ENCODE measurements at places on chromosomes 11 and 22.

- peak; percentile 91 for DNase-seq
These were observed 840 bp downstream of the GRAMD1B start for GRCh38 chr11:123430721-123431497.

DNA sequence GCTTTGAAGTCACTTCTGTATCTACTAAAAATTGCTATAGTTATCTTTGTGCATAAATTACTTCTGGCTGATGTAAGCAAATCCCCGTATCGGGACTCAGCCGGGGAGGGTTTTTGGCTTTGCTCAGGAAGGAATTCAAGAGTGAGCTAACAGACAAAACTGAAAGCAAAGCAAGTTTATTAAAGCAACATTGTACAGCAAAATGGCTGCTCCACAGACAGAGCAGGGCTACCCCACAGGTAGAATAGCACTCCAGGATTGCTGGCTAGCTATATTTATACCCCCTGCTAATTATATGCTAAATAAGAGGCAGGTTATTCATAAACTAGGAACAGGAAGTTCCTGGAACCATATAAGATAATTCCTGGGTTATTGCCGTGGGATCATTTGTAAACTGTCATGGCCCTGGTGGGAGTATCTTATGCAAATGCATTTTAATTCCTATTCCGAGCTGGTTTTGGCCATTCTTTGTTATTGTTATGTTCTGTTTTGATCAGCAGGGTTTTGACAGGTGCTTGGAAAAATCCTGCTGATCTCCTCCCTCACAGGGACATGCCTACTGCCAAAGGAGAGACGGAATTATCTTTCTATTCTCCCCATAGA, 15.2 kb downstream of the MIF start:
- DNase-seq, result peak; percentile 12

GRCh38 chr11:44766112-44766971, 39.6 kb downstream of the TSPAN18 start:
- DNase-seq, result no peak

- peak; percentile 68 for DNase-seq
These were observed 15.8 kb downstream of the EPS8L2 start for GRCh38 chr11:721741-722345.

DNA sequence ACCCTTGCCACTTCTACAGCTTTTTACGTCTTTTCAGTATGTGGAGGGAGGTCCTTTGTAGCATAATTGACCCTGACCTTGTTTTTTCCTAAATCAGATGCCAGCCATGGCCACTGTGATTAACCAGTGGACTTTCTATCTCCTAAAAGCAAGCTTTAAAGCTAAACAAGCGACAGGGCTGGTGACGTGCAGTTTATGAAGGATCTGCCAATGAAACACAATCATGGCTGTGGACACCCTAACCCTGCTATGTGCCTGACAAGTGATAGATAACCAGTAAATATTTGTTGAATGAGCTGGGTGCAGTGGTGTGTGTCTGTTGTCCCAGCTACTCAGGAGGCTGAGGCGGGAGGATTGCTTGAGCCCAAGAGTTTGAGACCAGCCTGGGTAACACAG, 64.2 kb downstream of the LIF start:
- no peak for DNase-seq

- no peak for DNase-seq
These were observed 13.1 kb downstream of the ADM start for GRCh38 chr11:10317776-10318526.

- peak; percentile 22 for DNase-seq
These were observed 16.3 kb upstream of the TMEM191C start for GRCh38 chr22:21450858-21451353.

DNA sequence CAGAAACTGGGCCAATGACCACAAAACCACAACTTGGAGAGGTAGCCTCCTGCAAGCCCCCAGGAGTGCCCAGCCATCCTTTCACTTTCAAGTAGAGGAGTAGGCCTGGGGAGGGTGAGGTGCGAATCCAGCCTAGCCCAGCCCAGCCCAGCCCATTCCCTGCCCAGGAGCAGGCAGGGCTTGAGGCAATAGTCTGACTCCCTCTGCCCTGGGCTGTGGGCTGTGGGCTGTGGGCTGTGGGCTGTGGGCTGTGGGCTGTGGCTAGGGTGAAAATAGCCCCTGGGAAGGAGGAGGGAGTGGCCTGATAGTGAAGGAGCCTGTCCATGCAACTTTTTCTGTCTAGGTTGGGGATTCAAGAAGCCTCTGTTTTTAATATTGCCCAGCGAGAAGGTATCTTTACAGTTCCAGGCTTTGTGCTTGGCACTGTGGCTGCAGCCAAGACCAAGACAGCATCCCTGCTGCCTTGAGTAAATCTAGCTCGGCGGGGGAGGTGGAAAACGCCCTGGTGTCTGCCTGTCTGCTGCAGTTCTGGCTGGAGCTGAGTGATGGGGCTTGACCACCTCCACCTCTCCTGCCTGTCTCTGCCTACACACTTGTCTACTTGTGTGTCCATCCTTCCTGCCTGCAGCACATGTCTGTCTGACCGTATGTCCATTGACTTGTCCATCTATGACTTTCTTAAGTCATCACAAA, 40.7 kb downstream of the LMO1 start:
- peak; percentile 52 for DNase-seq

DNA sequence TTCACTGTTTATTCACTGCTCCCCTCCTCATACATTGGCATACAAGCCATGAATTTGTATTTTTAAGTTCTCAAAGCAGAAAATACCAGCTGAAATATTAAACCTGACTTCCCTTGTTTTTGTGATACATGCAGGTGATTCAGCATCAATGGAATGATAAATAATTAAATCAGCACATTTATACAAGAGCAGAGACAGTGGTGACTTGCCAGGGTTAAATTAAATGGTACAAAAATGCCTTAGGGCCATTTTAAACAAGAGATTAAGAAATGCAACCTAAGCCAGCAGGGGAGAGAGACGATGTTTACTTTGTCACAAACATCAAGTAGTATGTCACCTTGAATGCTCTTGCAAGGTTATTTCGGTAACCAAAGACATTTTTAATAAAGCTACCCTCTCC, 95.9 kb upstream of the DDI1 start:
- no peak for DNase-seq

GRCh38 chr11:64094463-64095260, 58.9 kb downstream of the FLRT1 start:
- no peak for DNase-seq

DNA sequence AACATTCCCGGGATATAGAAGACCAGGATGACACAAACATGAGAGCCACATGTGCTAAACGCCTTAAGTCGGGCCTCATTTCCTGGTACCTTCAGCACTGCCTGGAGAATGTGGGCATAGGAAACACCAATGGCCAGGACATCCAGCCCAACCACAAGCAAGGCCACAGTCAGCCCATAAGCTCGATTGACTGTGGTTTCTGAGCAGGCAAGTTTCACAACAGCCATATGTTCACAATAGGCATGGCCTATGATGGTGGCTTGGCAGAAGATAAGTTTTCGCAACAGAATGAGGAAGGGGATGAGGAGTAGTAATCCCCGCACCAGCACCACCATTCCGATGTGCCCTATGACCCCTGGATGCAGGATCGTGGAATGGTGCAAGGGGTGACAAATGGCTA, 26.9 kb upstream of the OR56A1 start:
- no peak for DNase-seq

- DNase-seq, result no peak
These were observed 51.5 kb downstream of the IRAG1 start for GRCh38 chr11:10641912-10642697.

DNA sequence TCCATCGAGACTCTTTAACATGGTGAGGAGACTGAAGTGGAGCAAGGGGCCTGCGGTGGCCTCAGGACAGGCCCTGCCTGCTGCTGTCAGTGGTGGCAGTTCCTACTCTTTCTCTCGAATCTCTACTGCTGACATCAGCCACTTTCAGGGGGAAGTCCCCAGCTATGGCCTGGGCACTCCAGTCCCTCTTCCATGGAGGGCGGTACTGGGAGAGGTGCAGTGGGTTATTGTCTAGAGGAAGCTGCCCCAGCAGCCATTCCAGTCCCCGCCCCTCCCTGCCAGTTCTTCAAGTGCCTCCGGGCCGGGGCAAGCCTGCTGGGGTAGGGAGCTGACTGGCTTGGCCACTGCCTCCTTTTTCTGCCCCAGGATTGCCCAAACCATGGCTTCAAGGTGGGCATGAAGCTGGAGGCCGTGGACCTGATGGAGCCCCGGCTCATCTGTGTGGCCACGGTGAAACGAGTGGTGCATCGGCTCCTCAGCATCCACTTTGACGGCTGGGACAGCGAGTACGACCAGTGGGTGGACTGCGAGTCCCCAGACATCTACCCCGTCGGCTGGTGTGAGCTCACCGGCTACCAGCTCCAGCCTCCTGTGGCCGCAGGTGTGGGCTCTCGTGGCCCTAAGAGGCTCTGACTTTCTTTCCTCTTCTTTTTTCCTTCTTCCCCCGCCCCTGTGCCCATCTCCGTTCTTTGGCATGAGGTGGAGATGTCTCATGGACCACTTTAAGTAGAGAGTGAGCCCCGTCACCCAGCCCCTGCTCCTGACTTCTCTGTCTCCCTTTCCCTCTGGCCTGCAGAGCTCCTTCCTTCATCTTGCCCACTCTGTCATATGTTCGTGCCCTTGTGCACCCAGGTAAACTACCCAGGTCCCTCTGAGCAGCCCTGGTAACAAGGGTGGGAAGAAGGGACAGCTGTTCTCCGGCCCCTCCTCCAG, 13.7 kb downstream of the CHADL start:
- no peak for DNase-seq

DNA sequence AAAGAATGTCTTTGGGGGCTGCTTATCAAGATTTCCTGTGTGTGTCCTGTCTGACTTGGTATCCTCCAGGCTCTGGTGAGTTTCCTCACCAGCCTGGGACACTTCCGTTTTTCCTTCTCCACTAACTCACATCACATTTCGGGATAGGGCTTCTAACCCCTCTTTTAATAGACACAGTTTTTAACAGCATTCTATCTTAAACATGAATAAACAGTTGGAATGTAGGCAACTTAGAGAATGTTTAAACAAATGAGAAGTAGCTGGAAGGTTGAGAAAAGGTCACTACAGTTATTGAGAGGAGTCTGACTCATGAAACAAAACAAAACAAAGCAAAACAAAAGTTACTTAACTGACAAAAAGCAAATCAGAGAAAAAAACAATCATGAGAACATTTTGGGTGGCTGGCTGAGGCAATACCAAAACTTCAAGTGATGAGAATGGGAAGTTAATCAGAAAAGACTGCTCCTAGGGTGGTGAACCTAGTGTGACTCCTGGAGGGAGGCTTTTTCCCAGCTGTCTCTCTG, 64.7 kb upstream of the CTSC start:
- no peak for DNase-seq

- DNase-seq, result no peak
These were observed 3.9 kb upstream of the SLC16A8 start for GRCh38 chr22:38087855-38088254.

GRCh38 chr11:38900211-38900610, 2302.2 kb upstream of the RAG2 start:
- no peak for DNase-seq

- DNase-seq, result no peak
These were observed 8.3 kb downstream of the WT1 start for GRCh38 chr11:32426819-32427615.

- peak; percentile 19 for DNase-seq
These were observed 626 bp downstream of the KRTAP5-7 start for GRCh38 chr11:71527576-71528210.

GRCh38 chr11:57248780-57249383, 11.8 kb upstream of the APLNR start:
- peak; percentile 49 for DNase-seq

GRCh38 chr11:123057661-123058305, 4.2 kb downstream of the HSPA8 start:
- DNase-seq, result no peak

DNA sequence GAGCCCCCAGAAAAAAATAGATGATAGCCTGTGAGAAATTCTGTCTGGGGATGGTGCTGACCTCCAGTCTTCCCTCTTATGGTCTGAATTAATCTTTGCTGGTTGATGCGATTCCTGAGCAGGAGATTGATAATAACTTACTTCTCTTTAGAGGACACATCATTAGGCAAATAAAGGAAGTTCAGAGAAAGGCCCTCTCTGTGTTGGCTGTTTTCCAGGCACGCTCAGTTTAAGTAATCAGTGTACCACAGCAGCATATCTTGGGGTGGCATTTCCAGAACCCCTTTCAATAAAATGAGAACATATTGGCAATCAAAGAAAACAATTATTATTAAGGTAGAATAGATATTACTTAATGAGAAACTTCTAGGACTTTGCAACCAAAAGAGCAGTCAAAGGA, 1129.3 kb upstream of the RAG2 start:
- no peak for DNase-seq

DNA sequence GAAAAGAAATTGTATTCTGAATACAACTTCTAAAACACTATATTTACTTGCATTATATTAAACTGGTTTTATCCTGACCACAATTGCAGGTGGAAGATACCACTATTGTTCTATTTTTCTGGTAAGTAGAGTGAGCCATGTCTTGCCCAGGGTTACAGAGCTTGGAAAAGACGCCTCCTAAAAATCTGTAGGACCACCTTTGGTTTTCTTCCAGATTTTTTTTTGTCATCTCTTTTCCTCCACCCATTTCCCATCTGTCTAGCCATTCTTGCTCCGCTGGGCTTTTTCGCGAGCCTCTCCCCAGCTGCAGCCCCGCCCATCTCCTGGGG, 294 bp upstream of the MTMR3 start:
- DNase-seq, result no peak

- DNase-seq, result peak; percentile 65
These were observed 531 bp downstream of the PIM3 start for GRCh38 chr22:49961005-49961600.

- no peak for DNase-seq
These were observed 53.3 kb upstream of the PTPN5 start for GRCh38 chr11:18844753-18845367.

GRCh38 chr11:125701858-125702621, 21.4 kb upstream of the ACRV1 start:
- DNase-seq, result no peak

GRCh38 chr11:130223291-130223971, 63.8 kb downstream of the ST14 start:
- no peak for DNase-seq

DNA sequence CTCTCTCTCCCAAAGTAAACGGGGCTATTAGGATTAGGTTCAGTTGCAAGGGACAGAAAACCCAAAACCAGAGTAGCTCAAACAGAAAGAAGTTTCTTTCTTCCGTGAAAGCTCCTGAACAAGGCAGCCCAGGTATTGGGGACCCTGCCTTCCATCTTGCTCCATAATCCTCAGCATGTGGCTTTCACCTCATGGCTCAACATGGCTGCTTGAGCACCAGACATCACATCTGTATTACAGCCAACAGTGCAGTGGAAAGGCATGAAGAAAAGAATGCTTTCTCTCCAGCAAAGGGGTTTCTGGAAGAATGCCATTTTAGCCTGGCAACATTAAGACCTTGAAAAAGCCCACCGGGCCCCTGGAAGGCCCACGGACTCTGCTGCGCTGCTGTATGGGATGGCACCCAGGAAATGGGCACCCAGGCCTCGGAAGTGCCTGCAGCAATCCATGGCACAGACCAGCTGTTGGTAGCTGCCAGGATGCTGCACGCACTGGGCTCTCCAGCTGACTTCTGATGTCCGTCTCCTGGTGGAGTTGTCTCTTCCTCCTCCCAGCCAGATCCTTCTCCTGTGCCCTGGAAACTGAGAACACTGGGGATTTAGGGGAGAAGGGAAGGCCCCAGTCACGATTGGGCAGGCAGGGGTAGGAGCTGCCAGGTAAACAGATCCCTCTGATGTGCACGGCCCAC, 22.6 kb downstream of the PDGFB start:
- DNase-seq, result no peak

Data from activated CD8-positive, alpha-beta memory T cell treated with anti-CD3 and anti-CD28 coated beads, Interleukin-2, amount 10 ng/mL, durations not matched to agents 7 days and 5 days (primary cell).